ENCODE measurements at places on chromosomes 6 and 20.

DNA sequence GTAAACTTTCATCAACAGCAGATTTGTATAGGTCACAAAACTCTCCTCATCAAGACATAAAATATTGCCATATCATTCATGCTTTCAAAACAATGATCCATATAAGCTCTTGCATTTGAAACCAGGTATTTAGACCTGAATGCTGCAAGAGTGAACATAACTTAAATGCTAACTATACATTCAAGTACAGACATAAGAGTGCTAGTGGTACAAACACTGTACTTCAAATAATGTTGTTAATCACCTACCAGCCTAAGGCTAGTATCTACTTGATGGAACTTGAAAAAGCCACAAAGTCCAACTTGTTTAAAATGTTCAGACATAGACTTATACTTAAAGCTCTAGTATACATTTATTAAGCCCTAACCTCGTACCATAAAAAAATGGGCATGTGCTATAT, 16.0 kb upstream of the GSTA2 start:
- DNase-seq: no peak

- no peak for DNase-seq
These were observed 74.6 kb downstream of the INSM1 start for GRCh38 chr20:20442466-20442865.

GRCh38 chr20:12028771-12029170, 111.1 kb downstream of the BTBD3 start:
- no peak for DNase-seq

DNA sequence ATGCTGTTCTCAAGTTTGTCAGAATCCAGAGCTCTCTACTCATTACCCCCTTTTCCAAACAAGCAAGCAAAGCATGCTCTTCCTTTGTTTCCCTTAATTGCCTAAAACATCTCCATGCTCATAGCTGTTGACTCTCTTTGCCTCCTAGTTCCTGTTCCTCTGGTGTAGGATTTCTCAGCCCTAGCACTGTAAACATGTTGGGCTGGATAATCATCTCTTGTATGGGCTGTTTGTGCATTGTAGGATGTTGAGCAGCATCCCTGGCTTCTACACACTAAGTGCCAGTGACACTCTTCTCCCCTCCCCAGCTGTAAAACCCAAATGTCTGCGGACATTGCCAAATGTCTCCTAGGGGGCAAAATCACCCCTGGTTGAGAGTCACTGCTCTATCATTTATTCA, 14.0 kb downstream of the PPARD start:
- DNase-seq: no peak

- DNase-seq: no peak
These were observed 33.2 kb downstream of the PLEKHG1 start for GRCh38 chr6:150632785-150633485.

- DNase-seq: no peak
These were observed 43.0 kb upstream of the CCND3 start for GRCh38 chr6:41984623-41985022.

GRCh38 chr6:52976591-52977035, 18.5 kb downstream of the GSTA4 start:
- DNase-seq: no peak

- peak; percentile 36 for DNase-seq
These were observed 1.0 kb downstream of the IGF2R start for GRCh38 chr6:159969921-159970320.

DNA sequence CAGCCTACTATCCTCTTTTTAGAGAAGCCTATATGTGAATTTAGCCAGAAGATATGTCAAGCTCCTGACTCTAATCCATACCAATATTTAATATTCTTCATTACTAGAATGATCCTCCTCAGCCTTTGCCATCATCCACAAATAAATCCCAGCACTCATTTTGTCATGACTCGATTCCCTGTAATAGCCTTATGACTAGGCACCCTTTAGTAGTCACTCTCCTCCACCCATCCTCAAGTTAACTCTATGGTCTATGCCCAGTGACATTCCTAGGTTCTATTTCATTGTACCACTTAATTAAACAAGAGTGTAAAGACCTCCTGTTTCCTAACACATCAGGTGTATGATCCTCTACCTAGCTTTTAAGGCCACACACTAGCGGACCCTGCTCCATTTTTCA, 450.4 kb upstream of the CITED2 start:
- no peak for DNase-seq

GRCh38 chr6:28880894-28881780, 42.6 kb downstream of the TRIM27 start:
- peak; percentile 85 for DNase-seq

GRCh38 chr6:116877743-116878142, 701 bp downstream of the RFX6 start:
- no peak for DNase-seq

DNA sequence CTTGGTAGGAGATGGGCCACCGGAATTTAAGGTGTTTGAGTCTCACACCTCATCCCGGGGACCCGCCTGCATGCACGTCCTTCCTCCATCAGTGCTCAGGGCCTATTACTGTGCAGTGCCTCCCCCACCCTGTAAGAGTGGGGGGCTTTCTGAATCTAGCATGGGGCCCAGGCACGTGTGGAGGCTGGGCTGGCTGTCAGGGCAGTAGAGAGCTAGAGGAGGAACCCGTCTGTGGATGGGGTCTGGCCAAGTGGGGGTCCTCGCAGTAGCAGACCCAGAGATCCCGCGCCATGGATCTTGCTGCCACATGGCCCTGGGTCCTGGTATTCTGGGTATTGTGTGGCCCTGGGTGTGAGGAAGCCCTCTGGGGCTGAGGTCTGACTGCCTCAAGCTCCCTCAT, 42.9 kb downstream of the SRC start:
- DNase-seq: no peak

DNA sequence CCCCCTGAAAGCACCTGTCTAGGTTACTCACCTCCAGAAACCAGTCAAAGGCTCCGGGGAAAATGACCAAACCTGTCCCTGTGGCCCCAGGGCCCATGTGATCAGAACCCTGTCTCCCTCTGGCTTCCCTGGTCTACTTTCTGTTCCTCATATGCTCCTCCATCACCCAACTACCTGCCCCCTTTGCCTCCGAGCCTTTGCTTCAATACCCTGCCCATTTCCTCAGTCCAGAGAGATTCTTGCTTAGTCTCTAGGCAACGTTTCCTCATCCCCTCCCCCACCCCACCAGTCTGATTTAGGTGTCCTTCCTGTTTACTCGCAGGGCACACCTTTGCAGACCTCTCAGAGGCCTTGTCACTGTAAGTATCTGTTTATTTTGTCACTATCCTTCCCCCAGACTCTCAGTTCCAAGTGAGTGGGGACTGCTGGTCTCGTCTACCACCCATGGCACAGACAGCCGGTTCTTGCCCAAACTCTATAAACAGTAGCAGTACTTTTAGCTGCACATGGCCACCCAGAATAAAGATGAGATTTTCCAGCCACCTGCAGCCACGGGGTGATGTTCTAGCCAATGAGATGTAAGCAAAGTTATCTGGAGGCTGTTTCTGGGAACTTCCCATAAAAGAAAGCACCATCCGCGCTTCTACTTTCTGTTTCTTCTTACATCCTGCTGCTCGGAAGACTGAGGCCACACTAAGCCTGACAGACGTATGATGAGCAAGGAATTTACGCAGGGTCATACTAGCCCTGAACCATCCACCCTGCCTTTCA, 13.3 kb downstream of the ELOVL5 start:
- DNase-seq: no peak

DNA sequence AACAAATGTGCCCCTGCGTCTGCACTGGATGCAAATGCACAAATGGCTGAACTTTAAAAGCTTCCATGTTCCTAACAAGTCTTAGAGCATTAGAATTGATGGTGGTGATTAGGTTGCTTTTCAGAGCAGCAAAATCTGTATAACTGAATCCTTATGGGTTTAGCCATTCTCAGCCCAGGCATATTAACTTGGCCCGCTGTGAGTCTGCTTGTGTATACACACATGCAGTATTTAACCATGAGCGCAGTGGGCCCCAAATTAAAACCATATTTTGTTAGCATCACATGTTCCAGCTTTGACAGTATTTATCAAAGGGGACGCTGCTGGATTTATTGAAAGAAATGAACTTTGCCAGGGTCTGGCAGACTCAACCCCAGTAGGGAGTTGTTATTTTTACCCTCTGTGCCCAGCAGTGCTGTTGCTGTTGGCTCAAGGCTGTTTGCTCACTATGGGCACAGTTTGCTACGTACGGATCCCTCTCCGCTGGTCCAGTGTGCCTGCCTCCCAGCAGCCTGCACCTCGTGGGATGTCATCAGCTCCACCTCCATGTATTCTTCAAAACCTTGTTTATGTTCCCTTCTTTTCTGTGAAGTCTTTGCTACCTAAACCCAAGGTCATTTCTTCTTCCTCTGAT, 144.7 kb downstream of the QRSL1 start:
- no peak for DNase-seq

GRCh38 chr6:84411060-84411629, 183.7 kb upstream of the CEP162 start:
- DNase-seq: no peak

GRCh38 chr6:110930781-110931180, 27.7 kb upstream of the GTF3C6 start:
- no peak for DNase-seq

- DNase-seq: no peak
These were observed 115.0 kb downstream of the IRF4 start for GRCh38 chr6:506508-506907.

- DNase-seq: no peak
These were observed 105.0 kb downstream of the KLHL32 start for GRCh38 chr6:97029552-97029951.

DNA sequence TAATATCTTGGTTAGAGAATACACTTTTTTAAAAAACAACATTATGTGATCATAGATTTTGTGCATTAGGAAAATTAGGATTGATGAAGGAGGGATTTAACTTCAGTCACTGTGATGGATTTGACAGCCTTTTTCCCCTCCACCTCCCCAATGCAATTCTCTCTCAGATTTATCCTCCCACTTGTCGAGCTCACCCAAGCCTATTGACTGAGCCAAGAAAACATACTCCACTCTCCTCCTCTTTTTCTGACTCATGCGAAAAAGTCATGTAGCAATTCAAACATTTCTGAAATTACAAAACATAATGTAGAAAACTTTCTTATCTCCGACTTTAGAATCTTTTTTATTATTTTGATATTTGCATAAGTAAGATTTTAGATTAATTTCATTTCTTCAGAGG, 24.1 kb downstream of the KLHL32 start:
- no peak for DNase-seq

- DNase-seq: no peak
These were observed 16.7 kb upstream of the E2F1 start for GRCh38 chr20:33702861-33703260.

GRCh38 chr6:26196846-26197635, 109.8 kb downstream of the HFE start:
- DNase-seq: peak; percentile 75

DNA sequence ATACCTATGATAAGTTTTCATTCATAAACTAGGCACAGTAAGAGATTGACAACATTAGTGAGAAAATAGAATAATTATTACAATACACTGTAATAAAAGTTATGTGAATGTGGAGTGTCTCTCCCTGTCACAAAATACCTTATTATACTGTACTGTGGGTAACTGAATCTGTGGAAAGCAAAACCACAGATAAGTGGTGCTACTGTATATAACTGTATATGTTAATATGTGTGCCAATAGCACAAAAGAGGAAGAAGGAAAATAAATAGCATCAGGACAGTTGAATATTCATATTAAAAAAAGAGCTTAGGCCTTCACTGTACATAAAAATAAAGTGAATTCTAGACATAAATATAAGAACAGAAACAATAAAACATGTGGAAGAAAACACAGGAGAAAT, 243.5 kb downstream of the CDKAL1 start:
- DNase-seq: no peak

DNA sequence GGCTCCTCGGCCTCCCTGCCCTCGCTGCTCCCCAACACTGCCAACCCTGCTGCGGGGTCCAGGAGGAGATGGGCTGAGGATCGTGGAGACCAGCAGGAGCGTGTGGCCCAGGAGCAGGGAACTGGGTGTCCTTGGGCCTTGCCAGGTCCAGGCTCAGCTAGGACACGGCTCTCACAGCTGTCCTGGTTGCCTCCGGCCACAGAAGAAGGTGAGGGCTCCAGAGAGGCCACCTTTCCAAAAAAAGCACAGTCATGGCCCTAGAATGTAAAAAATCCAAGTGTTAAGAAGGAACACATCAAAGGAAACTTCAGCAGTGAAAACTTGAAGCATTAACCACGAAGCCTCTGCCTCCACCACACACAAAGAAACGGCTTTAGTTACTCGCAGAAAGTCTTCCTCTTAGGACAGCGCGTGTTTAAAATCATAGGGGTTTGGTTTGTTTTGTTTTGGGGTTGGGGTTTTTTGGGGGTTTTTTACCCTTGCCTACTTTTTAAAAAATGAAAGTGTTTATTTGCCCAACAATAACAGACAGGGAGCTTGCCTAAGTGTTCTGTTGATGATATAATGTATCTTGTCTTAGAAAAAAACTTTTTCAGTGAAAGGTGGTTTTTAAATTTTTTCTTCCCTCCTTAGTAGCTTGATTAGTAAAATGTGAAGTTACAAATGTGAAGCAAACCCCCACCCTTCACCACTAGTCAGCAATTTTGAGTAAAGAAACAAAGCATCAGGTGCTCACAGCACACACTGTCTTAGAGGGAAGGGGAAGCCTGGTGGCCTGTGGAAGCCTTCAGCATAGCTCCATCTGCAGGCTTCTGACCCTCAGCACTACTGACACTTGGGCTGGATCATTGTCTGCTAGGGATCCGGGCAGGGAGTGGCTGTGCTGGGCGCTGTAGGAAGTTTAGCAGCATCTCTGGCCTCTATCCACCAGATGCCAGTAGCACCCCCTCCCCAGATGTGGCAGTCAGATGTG, 60.0 kb downstream of the PTPN1 start:
- peak; percentile 58 for DNase-seq

DNA sequence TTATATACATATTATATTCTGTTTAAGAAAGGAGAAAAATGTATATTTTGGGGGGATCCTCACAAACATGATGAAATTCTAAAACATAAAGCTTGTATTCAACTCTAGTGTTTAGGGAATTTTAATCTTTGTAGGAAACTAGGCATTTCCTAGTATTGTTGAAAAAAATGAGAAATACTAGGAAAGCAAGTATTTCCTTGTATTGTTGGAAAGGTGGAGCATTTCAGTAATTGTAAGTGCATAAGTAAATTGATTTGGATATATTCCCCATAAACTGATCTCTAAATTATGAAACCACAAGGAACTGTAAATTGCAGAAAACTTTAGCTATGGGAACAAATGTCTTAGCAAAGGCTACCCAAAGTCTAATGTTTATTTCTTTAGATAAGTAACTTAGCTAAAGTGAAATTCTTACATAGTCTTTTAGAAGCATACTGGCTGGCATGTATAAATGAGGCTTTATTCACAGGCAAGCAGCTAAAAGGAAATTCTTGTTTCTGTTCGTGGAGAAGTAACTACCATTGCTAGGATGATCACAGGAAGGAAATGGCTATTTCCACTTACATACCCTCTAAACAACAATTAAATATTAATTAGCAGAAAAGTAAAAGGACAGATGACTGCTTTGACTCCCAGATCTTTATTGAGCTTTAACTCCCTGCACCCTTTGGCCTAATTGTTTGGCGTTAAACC, 19.9 kb upstream of the NRN1 start:
- no peak for DNase-seq

- no peak for DNase-seq
These were observed 88.1 kb downstream of the RSPH3 start for GRCh38 chr6:158911746-158912480.

GRCh38 chr6:98992535-98992934, 44.8 kb upstream of the FBXL4 start:
- DNase-seq: no peak
